ENCODE measurements at places on chromosomes 16 and 17.

DNA sequence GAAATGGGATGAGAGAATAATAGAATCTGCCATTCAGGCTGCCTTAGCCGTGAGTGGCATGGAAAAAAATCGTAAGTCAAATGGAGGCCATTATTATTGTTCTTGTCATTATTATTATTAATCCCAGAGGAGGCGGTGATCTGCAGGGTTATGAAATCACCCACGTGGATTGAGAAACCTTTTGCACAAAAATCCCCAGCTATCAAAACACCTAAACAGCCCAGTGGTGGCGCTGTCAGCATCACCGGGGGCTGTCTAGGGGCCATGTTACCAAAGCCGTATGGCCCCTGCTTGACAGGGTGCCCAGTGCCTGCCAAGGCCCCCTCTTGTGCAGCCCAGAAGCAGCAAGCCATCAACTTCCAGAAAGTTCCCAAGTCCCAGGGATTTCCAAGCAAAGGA is 25.2 kb downstream of the CNGB1 start:
- no peaks in the 10 kb centered on the region for H3K4me1 ChIP-seq
- H3K27me3 ChIP-seq, result peaks cover 3% of the 10 kb centered on the region
- DNase-seq, result no peak
- no peak overlapping the region for H3K4me3 ChIP-seq
- H3K36me3 ChIP-seq, result no peaks in the 10 kb centered on the region
- no peak overlapping the region for H3K27ac ChIP-seq

GRCh38 chr17:82801377-82801970 is 38.3 kb downstream of the ZNF750 start:
- no peak overlapping the region for H3K27ac ChIP-seq
- no peak overlapping the region for H3K4me3 ChIP-seq
- H3K27me3 ChIP-seq, result no peaks in the 10 kb centered on the region
- no peaks in the 10 kb centered on the region for H3K4me1 ChIP-seq
- no peak for DNase-seq

GRCh38 chr16:49419006-49419405 is 45.4 kb downstream of the C16orf78 start:
- H3K36me3 ChIP-seq, result no peaks in the 10 kb centered on the region
- H3K27ac ChIP-seq, result no peak overlapping the region
- no peaks in the 10 kb centered on the region for H3K27me3 ChIP-seq
- DNase-seq, result no peak
- no peak overlapping the region for H3K4me3 ChIP-seq
- H3K4me1 ChIP-seq, result no peaks in the 10 kb centered on the region

GRCh38 chr17:50668838-50669581 is 34.3 kb downstream of the ABCC3 start:
- H3K27me3 ChIP-seq, result no peaks in the 10 kb centered on the region
- H3K27ac ChIP-seq, result no peak overlapping the region
- no peaks in the 10 kb centered on the region for H3K36me3 ChIP-seq
- no peaks in the 10 kb centered on the region for H3K4me1 ChIP-seq

GRCh38 chr17:31299624-31300023 is 2.6 kb upstream of the OMG start:
- DNase-seq, result no peak
- H3K4me1 ChIP-seq, result no peaks in the 10 kb centered on the region
- no peak overlapping the region for H3K4me3 ChIP-seq
- no peak overlapping the region for H3K27ac ChIP-seq
- H3K36me3 ChIP-seq, result peaks cover 20% of the 10 kb centered on the region
- no peaks in the 10 kb centered on the region for H3K27me3 ChIP-seq

DNA sequence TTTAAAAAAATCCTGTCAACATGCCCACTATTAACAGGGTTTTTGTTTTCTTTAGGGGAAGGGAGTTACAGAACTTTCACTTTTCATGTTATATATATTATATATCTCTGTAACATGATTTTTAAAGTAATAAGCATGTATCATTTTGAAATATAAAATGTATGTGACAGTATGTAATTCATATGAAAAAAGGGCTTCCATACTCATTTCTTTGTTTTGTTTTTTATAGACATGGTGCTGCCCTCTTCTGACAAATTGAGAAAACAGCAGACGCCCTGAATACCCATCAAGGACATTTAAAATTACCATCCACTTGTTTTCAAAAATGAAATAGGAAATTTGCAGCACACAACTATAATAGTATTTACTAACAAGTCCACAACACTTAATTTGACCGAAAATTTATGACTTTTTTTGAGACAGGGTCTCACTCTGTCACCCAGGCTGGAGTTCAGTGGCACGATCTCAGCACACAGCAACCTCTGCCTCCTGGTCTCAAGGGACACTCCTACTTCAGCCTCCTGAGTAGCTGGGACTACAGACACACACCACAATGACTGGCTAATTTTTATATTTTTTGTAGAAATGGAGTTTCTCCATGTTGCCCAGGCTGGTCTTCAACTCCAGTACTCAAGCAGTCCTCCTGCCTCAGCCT is 30.4 kb downstream of the CFDP1 start:
- no peak overlapping the region for H3K4me3 ChIP-seq
- no peaks in the 10 kb centered on the region for H3K4me1 ChIP-seq
- H3K27me3 ChIP-seq, result no peaks in the 10 kb centered on the region
- H3K36me3 ChIP-seq, result no peaks in the 10 kb centered on the region
- H3K27ac ChIP-seq, result no peak overlapping the region
- no peak for DNase-seq

DNA sequence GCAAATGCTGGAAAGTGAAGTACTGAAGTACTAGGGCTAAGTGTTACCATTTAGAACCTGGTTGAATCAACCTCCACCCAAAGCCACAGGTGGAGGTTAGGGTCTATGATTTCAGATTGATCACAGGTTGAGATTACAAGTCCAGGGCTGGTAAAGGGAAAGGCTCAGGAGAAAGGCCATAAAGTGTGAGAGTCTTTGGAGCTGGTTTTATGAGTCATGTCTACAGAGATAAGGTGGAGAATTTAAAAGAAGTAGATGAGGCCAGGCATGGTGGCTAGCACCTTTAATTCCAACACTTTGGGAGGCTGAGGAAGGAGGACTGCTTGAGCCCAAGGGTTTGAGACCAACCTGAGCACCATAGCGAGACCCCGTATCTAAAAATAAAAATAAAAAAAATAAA is 221.7 kb upstream of the CDH11 start:
- H3K27me3 ChIP-seq, result no peaks in the 10 kb centered on the region
- no peaks in the 10 kb centered on the region for H3K36me3 ChIP-seq
- DNase-seq, result no peak
- H3K4me1 ChIP-seq, result no peaks in the 10 kb centered on the region

DNA sequence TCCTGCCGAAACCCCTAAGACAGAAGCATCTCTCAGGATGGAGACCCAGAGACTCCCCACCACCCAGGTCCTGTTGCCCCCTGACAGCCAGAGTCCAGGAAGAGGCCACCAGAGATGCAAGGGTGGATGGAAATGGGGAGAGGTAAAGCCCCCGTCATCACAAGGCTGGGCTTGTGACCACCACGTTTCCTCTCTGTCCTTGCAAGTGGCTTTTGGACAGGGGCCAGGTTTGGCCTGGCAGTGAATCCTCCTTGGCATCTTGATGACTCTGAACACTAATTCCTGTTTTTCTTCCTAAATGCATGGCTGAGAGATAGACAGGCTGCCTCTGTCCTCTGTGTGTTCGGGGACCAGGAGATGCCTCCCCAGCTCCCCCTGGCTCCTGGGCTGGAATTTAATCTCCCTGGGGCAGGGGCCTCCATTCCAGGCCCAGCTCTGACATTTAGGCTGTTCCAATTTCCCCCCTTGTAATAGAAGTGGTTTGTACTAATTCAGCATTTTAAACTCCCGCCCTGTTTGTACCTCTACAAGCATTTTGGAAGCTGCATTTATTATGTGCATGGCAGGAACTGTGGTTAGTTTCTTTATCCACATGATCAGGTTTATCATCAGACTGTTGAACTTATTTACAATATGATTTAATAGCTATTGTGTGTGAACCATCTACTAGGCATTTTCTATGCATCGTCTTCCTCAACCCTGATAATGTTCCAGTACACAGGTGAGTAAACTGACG is 116.1 kb upstream of the IRX6 start:
- no peak overlapping the region for H3K27ac ChIP-seq
- H3K27me3 ChIP-seq, result no peaks in the 10 kb centered on the region

GRCh38 chr17:3893720-3894116 is 865 bp upstream of the CAMKK1 start:
- peak overlapping the region; percentile 68 for H3K27ac ChIP-seq
- H3K4me3 ChIP-seq, result peak overlapping the region; percentile 65
- H3K36me3 ChIP-seq, result no peaks in the 10 kb centered on the region
- no peaks in the 10 kb centered on the region for H3K27me3 ChIP-seq
- no peak for DNase-seq

- no peak overlapping the region for H3K4me3 ChIP-seq
- H3K36me3 ChIP-seq, result no peaks in the 10 kb centered on the region
- no peaks in the 10 kb centered on the region for H3K27me3 ChIP-seq
- H3K27ac ChIP-seq, result no peak overlapping the region
- no peaks in the 10 kb centered on the region for H3K4me1 ChIP-seq
- DNase-seq, result no peak
Measured at GRCh38 chr16:59849716-59850115, 1115.6 kb upstream of the GOT2 start.
